ENCODE measurements at places on chromosomes 11 and 22. TPM values are rescaled to one million over a fixed set of nuclear protein-coding genes. Genes with fewer than 3 reads are reported as not detected.

GRCh38 chr11:122809866-122810265 is 28.4 kb upstream of the CRTAM start:
- DNase-seq = no peak

GRCh38 chr11:5665746-5666401 is 19.0 kb downstream of the TRIM5 start:
- DNase-seq = no peak

- DNase-seq = no peak
Measured at GRCh38 chr22:49306632-49307480, 520.8 kb downstream of the BRD1 start.

DNA sequence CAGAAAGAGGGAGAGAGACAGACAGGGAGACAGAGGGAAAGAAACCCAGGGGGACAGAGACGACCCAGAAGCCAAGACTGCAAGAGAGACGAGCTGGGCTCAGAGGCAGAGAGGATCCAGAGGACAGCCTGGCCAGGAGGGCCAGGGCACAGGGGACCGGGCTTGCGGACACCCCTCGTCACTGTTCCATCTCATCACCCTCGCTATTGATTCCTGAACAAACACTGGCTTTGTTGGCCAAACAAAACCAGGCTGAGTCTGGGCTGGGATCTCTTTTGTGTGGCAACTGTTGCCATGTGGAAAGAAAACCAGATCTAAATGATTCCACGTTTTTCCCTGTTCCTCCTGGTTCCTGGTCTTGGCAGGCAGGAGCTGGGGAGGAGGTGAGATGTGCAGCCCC is 339.4 kb downstream of the MN1 start:
- DNase-seq = no peak

UBQLN3 gene
- not detected for total RNA-seq

GPHA2 gene
- total RNA-seq = not detected

GLYATL2 gene
- 0.92 TPM for total RNA-seq

Measured in Daoy (cell line).